ENCODE measurements at places on chromosomes 2 and 18. TPM values are rescaled to one million over a fixed set of nuclear protein-coding genes. Genes with fewer than 3 reads are reported as not detected.

SPATA3 gene
- not detected for total RNA-seq

MARCO gene
- 0.56 TPM for total RNA-seq

DNA sequence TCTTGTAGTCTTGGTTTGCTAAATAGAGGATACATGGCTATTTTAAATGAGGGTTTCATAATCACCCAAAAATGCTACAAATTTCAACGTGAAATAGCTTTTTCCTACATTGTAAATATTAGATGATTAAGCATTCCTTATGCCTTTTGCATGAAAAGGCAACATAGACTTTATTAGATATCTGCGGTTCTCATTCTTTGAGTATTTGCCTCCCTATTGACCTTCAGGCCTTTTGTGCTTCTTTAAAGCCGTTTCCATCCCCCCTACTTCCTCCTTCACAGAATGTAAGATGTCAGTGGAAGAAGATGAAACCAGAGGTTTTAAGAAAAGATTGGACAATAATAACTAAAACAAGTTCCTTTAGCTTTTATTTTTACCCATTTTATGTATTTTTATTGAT, 144.1 kb downstream of the UBE2E3 start:
- no peak for DNase-seq

GRCh38 chr2:43058726-43059110, 167.7 kb downstream of the ZFP36L2 start:
- DNase-seq: no peak

- no peak for DNase-seq
These were observed 34.5 kb downstream of the KCNG3 start for GRCh38 chr2:42459296-42459695.

GRCh38 chr2:233223059-233223894, 28.2 kb upstream of the ATG16L1 start:
- DNase-seq: no peak

DNA sequence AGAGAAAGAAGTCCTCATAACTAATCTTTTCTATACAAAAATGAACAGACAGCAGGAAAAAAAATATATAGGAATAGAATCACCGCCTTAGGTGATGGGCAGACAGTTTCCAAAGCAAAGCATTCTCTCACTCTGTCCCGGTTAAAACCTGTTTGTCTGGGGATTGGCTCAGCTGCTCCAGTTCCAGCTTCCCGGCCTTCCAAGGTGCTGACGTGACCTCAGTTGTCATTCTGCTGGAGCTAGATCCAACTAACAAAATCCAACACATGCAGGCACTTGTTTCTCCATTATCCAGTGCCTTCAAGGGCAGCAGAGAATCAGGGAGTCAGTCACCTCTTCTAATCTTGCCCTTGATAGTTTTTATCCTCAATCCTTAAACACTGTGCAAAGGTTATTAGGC, 52.8 kb downstream of the IKZF2 start:
- no peak for DNase-seq
